ENCODE measurements at places on chromosomes 1 and 21.

- DNase-seq: no peak
Observed at GRCh38 chr1:157803851-157804250, 16.1 kb downstream of the FCRL1 start.

- no peak for DNase-seq
Observed at GRCh38 chr1:54126271-54126815, 26.5 kb downstream of the CDCP2 start.

GRCh38 chr1:204084247-204084772 is 11.4 kb downstream of the SOX13 start:
- no peak for DNase-seq

GRCh38 chr1:167171286-167171929 is 49.3 kb upstream of the POU2F1 start:
- DNase-seq: no peak

DNA sequence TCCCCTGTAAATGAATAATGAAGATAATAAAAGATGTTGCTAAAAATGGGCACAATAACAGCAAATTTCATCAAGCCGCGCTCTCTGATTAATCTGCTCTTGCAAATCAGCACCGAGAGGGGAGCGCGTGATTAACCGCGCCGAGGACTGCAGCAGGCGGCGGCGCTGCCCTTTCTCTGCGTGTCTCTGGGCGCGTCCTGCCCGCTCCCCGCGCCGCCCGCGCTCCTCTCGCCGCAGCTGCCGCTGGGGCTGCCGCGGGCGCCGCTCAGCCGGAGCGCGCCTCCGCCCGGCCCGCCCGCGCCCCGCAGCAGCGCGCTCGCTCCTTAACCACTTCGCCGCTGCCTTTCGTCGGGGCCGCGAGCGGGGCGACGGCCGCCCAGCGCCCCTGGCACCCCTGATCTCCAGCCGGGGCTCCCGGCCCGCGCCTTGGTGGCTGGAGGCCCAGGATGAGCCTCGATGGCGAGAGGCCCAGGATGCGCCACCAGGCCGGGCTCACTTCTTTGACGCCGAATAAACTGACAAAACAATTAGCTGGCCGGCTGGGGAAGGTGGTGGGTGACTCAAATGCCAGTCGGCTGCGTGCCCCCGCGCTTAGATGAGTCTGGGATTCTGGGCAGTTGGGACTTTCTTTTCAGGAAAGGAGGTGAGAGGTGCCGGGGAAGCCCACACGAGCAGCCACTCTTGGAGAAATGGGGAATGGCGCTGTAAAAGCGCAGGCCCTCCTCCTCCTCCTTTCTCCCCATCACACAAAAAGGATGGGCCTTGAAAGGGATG is 221.4 kb upstream of the PKN2 start:
- DNase-seq: no peak

- no peak for DNase-seq
Observed at GRCh38 chr1:14726606-14727005, 128.1 kb downstream of the KAZN start.

DNA sequence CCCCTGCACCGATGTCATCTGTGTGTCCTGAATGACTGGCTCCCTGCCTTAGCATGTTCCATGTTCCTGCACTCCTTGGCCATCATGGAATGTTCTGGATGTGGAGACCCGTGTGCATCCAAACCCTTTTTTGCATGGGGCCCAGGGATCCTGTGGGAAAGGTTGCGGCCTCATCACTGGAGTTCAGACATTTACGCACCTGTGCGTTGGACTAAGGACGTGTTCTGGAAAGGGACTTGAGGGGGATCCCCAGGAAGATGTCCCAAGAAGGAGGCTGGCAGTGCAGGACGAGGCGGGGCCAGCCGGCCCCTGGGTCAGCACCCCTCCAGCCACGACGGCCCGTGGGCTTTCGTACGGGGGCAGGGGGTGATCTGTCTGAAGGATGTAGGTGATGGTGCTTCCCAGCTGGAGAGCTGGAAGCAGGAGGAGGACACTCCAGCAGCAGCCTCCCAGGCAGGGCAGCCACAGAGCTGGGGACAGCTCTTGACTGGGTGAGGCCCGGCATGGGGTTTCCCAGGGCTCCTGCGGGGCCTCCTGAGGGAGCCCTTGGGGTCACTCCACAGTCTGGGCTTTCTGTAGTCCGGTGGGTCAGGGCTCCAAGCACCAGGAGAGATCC is 67.2 kb downstream of the SCCPDH start:
- no peak for DNase-seq

DNA sequence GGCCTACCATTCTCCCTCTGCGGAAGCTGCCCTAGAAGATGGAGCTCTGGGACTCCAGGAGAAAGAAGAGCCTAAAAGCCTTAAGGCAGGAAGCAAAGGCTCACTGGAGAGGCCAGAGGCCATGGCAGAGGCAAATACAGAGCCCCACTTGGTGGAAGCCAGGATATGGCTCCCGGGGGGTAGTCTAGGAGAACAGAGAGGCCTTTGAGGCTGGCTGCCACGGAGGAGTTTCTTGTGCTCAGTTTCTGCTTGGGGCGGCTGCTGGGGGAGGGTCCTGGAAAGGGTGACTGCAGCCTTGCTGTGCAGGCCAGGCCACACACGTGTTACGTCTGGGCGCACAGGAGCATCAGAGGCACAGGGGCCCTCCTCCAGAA is 5.4 kb downstream of the CC2D1B start:
- no peak for DNase-seq

DNA sequence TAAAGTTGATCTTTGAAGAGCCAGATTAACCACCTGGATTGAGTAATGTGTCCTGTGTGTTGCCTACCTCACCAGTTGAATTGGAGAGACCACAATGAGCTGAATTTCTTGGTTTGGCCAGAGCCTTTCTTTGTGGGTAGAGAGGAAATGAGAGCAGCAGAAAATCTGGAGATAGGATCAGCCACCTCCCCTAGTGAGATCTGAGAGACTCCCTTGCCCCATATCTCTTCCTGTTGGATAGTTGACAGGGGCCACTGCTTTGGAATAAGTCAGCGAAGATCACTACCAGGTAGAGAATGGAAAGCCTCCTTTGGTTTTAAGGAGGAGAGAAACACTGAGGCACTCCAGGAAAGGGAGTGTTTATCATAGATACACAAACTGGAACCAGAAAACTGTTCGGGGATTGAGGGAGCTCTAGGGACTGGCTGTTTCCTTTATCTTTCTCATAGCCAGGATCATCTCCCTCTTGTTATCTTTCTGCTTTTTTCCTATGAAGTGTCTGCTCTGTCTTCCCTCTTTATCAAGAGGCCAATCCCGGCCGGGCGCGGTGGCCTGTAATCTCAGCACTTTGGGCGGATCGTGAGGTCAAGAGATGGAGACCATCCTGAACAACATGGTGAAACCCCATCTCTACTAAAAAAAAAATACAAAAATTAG is 21.3 kb upstream of the ZNF326 start:
- DNase-seq: no peak

- DNase-seq: no peak
Observed at GRCh38 chr21:41366522-41367151, 4.8 kb downstream of the MX2 start.

DNA sequence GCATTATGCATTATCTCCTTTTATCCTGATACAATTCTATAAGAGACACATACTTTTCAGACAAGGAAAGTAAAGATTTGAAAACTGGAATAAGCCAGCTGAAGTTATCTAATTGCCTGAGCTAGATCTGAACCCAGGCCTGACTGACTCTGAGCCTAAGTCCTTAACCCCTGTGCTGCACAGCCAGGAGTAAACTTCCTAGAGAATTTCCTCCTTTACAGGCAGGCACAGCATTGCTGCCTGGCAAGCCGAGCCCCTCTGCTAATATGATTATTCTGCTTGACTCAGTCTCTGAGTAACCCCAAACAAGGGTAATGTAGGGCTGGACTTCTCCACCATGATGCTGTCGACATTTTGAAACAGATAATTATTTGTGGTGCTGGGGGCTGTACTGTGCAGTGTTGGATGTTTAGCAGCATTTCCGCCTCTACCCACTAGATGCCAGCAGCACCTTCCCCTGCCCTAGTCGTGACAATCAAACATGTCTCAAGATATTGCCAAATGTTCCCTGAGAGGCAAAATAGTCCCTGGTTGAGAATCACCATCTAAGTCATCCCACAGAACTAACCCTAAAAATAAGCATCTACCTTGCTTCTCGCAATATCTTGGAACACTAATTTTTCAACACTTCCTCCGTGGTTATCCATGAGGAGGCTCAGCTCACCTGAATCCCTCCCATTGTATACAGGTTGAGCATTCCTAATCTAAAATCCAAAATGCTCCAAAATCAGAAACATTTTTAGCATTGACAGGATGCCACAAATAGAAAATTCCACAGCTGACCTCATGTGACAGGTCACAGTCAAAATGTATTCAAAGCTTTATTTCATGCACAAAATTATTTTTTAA is 18.5 kb downstream of the CAMK1G start:
- DNase-seq: no peak
